ENCODE measurements at places on chromosomes 6 and 20. TPM values are rescaled to one million over a fixed set of nuclear protein-coding genes. Genes with fewer than 3 reads are reported as not detected.

- DNase-seq, result no peak
Measured at GRCh38 chr6:130229645-130230044, 6.9 kb upstream of the SAMD3 start.

GRCh38 chr6:64081453-64081852, 445.9 kb downstream of the PHF3 start:
- no peak for DNase-seq

DNA sequence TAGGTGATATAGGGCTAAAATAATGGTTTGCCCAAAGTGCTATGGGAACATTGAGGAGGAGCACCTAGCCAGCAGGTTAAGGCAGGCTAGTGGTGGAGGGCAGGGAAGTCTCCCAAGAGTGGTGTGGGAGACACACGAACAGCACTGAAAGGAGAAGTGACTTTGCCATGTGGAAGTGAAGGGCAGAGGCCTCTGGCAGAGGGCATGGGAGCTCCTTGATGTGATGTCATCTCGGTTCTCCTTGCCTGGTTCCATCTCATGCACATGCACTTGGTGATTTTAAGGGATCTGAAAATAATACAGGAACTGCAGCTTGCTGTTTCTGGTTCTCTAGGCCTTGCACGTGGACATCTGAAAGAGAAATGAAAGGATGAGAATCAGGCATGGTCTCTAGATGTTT, 4.7 kb upstream of the MAP3K4 start:
- DNase-seq, result no peak

GRCh38 chr20:3710703-3711483, 1.5 kb downstream of the SIGLEC1 start:
- DNase-seq, result peak; percentile 21

- no peak for DNase-seq
Measured at GRCh38 chr20:34179637-34180360, 61.4 kb upstream of the ASIP start.

GRCh38 chr6:16173167-16173940, 44.5 kb downstream of the MYLIP start:
- DNase-seq, result no peak

DNA sequence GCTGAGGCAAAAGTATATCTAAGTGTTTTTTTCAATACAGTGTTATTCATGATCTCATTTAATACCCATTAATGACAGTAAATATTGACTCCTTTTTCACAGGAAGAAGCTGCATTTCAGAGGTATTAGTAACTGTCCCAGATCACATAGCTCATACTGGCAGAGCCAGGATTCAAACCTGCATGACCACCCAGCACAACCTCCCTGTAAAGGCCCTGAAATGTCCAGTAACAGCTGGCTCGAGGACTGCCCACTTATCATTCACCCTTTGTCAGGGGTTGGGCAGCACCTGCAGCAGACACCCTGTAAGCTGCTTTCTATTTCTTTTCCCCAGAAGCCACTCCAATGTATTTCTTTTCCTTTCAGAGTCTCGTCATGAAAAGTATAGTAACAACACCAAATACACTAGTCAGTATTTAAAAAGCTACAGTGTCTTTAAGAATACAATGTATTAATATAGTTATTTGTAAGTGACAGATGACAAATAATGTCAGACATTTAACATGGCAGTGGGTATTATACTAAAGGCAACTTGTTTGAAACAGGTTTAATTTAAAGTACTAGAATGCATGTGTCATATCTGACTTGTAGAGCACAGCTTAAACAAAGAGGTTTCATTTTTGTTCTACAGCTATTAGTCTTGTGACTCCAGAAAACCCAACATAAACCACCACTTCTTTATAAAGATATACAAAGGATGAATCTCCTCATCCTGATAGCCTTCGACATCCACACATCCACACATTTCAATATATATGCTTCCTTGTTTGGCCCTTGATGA, 841.6 kb upstream of the GJE1 start:
- no peak for DNase-seq

- no peak for DNase-seq
Measured at GRCh38 chr6:160950507-160950906, 41.1 kb upstream of the MAP3K4 start.

DNA sequence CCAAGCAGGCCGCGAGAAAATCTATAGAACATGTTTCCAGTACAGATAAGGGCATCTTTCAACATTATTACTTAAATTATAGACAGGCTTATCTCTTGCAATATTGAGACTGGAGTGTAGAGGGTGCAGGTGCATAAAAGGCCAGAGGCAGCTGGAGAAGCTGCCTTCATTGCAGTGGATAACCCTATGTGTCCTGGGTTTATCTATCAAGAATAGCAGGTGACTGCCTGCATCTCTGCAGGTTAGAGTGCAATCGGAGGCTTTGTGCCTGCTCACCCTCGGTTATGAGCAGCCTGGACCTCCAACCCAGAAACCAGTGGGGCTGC, 28.7 kb upstream of the ECI2 start:
- DNase-seq, result no peak

DNA sequence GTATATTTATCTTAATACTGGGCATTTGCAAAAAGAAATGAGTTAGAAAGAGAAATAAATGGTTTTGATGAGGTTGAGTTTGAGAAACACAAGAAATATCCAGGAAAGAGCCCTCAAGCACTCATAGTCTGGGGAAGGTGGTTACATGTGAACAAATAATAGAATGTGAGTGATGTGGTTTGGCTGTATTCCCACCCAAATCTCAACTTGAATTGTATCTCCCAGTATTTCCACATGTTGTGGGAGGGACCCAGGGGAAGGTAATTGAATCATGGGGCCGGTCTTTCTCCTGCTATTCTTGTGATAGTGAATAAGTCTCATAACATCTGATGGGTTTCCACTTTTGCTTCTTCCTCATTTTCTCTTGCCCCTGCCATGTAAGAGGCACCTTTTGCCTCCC, 334.1 kb downstream of the COL12A1 start:
- DNase-seq, result no peak

GRCh38 chr6:141199074-141199473, 933.7 kb upstream of the GJE1 start:
- no peak for DNase-seq

GRCh38 chr6:147614501-147614900, 106.0 kb downstream of the SAMD5 start:
- no peak for DNase-seq

DNA sequence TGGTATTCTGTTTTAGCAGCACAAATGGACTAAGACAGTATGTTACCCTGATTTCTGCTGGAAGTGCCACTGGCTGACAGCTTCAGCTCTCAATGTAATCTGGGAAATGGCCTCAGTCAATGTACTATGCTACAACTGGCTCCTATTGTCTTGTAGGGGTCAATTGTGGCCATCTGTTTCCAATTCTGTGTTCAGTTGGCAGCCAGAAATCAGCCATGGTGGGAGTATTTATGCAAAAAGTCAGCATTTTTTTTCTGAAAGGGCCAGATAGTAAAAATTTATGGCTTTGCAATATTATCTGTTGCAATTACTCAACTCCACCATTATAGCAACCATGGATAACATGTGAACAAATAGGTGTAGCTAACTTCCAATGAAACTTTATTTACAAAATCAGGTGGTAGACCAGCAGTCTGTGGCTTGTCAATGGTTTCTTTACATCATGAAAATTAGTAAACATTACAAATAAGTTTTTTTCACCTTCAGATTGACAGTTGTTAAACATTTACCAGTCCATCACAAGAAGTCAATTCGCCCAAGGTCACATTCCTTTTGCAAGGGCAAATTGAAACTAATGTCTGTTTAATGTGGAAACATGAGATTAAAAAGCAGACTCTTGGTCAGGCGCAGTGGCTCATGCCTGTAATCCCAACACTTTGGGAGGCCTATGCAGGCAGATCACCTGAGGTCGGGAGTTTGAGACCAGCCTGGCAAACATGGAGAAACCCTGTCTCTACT, 58.3 kb upstream of the TSHZ2 start:
- DNase-seq, result no peak

GRCh38 chr6:42378125-42378524, 73.6 kb downstream of the TRERF1 start:
- DNase-seq, result no peak

GRCh38 chr20:8190043-8190880, 58.2 kb downstream of the PLCB1 start:
- no peak for DNase-seq

DNA sequence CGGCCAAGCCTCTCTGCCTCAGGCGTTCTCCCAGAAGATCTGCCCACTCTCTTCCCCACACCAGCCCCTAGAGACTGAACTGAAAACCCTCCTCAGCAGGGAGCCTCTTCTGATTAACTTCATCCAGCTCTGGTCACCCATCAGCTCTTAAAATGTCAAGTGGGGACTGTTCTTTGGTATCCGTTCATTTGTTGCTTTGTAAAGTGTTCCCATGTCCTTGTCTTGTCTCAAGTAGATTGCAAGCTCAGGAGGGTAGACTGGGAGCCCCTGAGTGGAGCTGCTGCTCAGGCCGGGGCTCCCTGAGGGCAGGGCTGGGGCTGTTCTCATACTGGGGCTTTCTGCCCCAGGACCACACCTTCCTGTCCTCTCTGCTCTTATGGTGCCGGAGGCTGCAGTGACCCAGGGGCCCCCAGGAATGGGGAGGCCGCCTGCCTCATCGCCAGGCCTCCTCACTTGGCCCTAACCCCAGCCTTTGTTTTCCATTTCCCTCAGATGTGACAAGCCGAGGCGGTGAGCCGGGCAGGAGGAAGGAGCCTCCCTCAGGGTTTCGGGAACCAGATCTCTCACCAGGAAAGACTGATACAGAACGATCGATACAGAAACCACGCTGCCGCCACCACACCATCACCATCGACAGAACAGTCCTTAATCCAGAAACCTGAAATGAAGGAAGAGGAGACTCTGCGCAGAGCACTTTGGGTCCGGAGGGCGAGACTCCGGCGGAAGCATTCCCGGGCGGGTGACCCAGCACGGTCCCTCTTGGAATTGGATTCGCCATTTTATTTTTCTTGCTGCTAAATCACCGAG, 14.2 kb downstream of the VEGFA start:
- no peak for DNase-seq

GRCh38 chr6:49479308-49479970, 16.3 kb downstream of the CENPQ start:
- no peak for DNase-seq

- DNase-seq, result no peak
Measured at GRCh38 chr20:50260479-50261221, 70.0 kb downstream of the CEBPB start.

- no peak for DNase-seq
Measured at GRCh38 chr6:85236636-85237035, 213.2 kb upstream of the NT5E start.

DNA sequence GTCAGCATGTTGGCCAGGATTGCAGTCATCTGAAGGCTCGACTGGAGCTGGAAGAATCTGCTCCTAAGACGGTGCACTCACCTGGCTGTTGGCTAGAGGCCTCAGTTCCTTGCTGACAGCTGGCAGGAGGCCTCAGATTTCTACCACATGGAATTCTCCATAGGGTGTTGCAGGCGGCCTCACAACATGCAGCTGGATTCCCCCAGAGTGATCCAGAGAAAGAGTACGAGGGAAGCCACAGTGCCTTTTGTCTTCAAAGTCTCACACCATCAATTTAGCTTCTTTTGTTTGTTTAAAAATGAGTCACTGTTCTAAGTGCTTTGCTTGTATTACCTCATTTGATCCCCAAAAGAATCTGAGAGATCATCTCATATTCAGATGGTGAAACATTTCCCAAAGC, 65.5 kb upstream of the FYN start:
- DNase-seq, result peak; percentile 63

DNA sequence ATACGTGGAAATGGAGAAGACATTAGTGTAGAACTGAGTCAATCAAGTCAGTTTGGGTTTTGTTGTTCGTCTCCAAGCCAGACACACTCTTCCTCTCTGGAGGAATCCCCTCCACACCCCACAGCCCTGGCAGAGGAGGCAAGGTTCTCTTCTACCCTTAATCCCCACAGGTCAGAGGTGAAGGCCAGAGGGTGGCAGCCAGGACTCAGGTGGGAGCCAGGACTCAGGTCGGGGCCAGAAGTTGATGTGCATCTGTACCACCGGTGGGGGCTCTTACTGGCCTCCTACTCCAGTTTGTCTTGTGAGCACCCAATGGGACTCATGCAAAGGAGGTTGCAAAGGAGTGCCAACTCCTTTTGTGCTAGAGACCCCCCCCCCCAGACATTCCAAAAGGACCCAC, 126.4 kb downstream of the TBXT start:
- no peak for DNase-seq

DNA sequence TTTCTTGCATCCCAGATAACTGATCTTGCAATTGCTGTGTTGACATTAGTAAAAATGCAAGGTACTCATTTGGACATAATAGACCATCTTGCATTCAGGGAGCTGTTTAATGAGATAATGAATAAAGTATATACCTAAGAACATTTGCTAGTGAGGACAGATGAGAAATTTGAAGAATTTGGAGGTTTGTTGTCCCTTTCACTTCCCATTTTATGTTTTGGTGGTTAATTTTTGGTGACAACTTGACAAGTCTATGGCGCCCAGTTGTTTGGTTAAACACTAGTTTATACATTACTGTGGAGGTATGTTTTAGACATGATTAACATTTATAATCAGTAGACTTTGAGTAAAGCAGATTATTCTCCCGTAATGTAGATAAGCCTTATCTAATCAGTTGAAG, 300.2 kb upstream of the SYNCRIP start:
- no peak for DNase-seq

DNA sequence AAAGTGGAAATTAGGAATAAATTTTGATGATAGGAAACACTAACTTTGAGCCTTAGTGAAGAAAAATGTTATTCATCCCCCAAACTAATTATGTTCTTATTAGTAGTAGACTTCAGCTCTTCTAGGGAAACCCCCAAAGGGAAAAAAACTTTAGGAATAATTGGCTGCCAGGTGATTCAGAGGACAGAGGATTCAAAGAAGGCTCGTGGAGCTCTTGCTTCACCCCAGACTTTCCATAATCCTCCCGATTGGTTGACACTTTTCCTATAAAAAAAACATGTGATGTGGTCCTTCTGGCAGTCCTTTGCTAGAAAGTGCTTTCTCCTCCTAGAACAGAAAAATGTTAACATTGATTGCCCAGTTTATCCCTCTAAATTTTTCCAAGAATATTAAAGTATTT, 5.6 kb upstream of the CCDC170 start:
- DNase-seq, result no peak

The SOX18 gene
- total RNA-seq, result 0.12 TPM

The BPIFB4 gene
- total RNA-seq, result not detected

The BHLHE23 gene
- not detected for total RNA-seq

The SLC18B1 gene
- 3.4 TPM for total RNA-seq

The OR2H1 gene
- total RNA-seq, result not detected

The DDO gene
- 1.1 TPM for total RNA-seq

The ZNF184 gene
- total RNA-seq, result 4.1 TPM

The RHAG gene
- not detected for total RNA-seq

The COL20A1 gene
- not detected for total RNA-seq

The MTRF1L gene
- total RNA-seq, result 25.1 TPM

The MYMX gene
- total RNA-seq, result not detected

The IPCEF1 gene
- total RNA-seq, result not detected

The MYBL2 gene
- 9.4 TPM for total RNA-seq
